ENCODE measurements at places on chromosomes 3 and 15.
A peak's percentile ranks its signal among the peaks of the same experiment; 100 is the strongest.

DNA sequence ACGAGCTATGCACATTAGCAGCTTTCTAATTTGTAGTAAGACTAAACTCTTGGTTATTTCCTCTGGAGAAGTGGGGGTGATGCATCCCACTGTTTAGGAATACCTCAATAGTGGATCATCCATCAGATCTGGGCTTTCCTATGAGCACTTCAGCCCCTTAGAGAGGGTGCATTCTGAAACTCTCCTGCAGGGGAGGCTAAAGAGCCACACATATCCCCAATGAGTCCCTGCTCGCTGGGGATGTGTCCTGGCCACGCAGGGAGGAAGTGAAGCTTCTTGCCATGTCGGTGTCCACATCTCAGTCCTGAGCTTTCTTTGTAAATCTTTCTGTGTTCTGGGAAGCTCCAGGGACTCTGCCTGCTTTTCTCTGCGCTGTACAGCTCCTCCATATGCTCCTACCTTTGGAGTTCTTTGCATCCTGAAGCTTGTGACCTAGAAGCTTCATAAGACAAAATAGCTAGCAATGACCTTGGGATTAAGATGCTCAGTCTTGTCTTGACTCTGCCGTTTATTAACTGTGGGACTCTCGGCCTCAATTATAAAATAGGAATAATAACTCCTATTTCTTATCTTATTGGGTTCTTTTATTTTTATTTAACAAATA is 28.3 kb upstream of the MASP1 start:
- peak; percentile 71 for DNase-seq

GRCh38 chr3:160697637-160698380 is 20.8 kb downstream of the ARL14 start:
- DNase-seq, result peak; percentile 7

DNA sequence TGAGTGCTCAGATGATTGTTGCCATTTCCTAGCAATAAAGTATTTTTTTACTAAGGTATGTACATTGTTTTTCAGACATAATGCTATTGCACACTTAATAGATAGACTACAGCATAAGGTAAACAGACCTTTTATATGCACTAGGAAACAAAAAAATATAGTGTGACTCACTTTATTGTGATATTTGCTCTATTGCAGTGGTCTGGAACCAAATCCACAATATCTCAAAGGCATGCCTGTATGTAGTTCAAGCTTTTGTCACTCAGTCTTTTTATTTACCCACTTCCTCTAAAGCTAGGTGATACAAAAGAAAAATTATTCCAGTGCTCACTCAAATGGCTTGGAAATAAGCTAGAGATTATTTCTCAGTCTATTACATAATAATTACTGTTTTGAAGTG is 209.9 kb upstream of the VEPH1 start:
- DNase-seq, result no peak

DNA sequence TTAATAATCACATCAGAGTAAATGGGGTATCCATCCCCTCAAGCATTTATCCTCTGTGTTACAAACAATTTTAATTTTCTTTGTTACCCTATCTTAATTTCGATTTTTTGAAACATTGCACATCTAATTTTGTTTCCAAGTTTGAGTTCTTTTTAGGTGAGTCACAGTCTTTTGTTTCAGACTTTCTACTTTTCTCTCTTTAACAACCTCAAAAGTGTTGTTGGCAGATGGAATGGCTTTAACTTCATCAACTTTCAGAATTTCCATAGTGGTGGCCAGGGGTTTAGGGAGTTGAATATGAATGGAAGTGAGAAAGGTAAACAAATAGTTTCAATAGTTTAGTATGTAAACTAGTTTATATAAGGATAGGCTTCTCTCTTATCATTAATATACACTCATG is 223.0 kb upstream of the MLF1 start:
- no peak for DNase-seq

DNA sequence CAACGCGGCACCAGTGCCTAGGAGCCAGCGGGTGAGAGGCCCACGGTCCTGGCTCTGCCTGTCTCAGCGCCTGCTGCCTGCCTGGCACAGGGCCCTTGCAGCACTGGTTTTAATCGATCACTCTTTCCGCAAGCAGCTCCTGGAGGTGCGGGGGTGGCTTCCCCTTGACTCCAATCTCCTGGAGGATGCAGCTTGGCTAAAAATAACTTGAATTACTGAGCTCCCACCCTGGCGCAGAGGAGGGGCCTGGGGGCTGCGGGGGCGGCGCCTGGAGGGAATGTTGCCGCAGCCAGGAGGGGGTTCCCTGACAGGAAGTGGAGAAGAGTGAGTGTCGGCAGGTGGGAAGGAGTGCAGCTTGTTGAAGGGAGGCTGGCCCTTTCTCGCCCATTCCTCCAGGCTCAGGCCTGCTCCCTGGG is 9.9 kb upstream of the RPL29 start:
- DNase-seq, result no peak

GRCh38 chr15:89910891-89911626 is 1.7 kb downstream of the ARPIN start:
- DNase-seq, result no peak

All from activated CD4-positive, alpha-beta T cell treated with anti-CD3 and anti-CD28 coated beads, Interleukin-2, Interleukin-6, amounts not matched to agents 100 ng/mL and 50 ng/mL, durations not matched to agents 16 hours and 8 hours (primary cell).